ENCODE measurements at places on chromosomes 12 and 14.

- DNase-seq: no peak
Measured at GRCh38 chr12:68056300-68056699, 67.1 kb downstream of the IFNG-AS1 start.

DNA sequence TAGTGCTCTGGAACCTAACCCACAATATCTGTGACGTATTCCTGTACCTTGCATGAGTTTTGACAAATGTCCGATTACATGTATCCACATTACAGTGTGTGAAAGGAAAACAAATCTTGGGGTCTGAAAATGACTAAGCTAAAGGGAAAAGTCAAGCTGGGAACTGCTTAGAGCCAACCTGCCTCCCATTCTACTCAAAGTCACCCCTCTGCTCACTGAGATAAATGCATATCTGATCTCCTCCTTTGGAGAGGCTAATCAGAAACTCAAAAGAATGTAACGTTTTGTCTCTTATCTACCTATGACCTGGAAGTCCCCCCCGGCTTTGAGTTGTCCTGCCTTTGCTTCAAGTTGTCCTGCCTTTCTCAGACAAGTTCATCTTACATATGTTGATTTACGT, 34.0 kb upstream of the KIF21A start:
- no peak for DNase-seq

DNA sequence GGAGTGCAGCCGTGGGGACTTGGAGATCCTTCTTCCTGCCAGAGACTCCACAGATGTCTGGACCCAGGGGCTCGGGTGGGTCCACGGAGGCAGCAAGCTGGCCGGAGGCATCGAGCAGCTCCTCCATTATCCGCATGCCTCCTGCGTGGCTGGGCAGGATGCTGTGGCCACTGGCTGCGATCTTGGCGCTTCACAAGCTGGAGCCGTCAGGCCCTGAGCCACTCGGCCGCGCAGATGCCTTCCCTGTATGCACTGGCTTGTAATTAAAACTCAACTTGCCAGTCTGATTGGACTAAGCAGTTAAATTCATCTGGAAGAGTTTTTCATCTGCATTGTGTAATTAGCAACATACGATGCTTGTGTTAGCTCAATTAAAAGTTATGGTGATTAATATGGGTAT, 151.5 kb downstream of the AACS start:
- DNase-seq: no peak

DNA sequence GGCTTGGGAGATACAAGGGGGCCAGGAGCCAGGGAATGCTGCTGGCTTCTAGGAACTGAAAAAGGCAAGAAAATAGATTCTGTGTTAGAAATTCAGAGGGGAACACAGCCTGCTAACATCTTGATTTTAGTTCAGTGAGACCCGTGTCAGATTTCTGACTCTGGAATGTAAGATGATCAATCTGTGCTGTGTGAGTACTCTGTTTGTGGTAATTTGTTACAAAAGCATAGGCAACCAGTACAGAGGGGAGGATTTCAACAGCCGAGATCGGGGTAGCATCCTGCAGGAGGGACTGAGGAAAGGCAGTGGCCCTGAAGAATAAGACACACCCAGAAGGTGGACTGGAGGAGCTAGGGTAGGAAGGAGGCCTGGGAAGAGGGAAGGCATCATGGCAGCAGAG, 410.0 kb upstream of the CCDC196 start:
- DNase-seq: no peak

GRCh38 chr12:65090461-65090860, 30.6 kb downstream of the WIF1 start:
- DNase-seq: no peak

GRCh38 chr12:132236129-132236929, 92.1 kb downstream of the NOC4L start:
- DNase-seq: no peak

DNA sequence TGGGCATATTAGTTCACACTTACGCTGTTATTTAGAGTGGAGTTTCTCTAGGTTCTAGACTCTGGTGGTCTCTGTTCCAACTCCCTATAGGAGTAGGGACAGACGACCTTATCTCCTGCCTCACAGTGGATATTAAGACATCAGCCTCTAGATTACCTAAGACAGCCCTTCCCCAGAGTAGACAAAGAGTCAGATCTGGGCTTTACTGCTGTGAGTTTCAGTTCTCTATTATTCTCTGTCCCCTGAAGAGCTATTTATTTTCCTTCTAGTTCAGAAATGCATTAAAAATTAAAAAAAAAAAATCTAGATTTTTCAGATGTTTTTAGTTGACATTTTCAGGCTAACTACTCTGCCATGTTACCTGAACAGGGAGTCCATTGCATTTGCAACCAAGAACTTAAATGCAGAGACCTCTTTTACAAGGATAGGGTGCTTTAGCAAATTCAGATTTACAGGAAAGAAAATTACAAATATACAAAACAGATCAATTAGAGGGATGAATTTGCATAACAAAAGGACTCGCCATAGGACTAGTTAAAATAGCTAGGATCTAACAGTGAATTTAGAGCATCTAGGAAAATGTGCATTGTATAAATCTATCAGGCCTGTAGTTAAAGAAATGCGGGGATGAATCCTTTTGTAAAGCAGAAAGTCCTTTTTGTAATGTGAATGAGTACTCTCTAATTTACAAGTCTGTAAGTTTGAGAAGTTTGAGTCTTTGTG, 381.4 kb downstream of the APAF1 start:
- DNase-seq: no peak

GRCh38 chr14:73757381-73757780, 43.2 kb upstream of the PNMA1 start:
- DNase-seq: no peak

DNA sequence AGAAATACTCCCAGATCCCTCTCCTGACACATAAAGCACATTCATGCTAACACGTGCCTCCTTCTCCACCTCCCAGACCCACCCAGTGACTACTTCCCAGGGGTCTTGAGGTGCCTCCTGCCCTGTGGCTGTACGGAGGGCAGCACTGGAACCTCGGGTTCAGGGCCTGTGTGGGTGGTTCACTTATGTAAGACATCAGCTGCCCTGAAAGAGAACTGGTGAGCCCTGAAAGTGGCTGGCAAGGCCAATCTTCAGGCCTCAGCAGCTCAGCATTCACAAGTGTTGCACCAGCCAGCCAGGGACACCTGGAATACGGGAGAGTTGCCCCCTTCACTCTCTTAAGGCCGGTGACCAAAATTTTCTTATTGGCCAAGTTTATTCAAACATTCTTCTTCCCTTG, 38.9 kb upstream of the NTF3 start:
- no peak for DNase-seq

DNA sequence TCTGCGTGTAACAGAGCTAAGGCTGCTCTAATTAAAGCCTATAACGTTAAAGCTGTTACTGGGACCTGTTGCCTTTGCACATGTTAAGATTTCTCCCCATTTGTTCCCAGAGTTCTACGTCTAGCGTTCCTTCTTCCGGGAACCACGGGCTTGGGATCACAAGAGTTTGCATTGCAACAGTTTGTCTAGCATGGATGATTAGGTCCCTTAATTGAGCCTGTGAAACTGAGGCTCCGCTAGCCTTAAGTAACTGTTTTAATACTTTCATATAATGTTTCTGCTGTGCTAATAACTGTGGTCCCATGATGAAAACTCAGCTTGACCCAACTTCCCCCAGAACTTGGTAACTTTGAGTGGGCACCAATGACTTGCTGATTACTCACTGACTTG, 16.7 kb upstream of the LYZ start:
- DNase-seq: no peak

DNA sequence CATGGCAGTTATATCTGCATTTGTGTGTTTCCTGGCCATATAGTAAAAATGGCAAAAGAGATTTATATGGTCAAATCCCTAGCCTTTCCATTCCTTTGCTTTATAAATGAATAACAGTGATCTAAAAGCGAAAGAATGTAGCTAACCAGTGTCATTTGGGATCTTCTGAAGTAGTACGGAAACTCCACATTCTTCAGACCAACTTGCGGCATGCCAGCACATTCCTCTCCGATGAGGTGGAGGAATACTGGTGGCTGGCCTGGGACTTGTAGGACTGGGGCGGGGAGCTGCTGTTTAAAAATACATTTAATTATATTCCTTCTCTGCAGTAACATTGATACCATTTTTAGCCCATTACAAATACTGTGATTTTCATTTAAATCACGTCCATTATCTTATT, 85.3 kb downstream of the SAMD4A start:
- no peak for DNase-seq

DNA sequence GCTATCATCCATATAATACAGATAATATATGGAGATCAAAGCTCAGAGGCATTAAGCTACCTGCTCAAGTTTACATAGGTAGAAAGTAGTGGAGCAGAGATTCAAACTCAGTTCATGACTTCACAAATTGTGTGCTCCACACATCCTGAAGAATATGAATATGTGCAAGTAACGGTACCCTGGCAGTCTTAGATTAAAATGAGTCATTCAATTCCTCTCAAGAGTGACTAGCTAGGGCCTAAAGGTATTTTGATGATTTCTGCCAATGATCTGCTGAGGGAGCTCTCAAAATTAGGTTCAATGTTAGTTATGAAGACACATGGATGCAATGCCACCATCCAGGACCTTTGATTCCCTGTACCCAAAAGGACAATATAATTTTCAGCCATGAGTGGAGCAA, 58.9 kb downstream of the GRIP1 start:
- no peak for DNase-seq

GRCh38 chr12:101759396-101760047, 20.3 kb upstream of the SYCP3 start:
- no peak for DNase-seq

DNA sequence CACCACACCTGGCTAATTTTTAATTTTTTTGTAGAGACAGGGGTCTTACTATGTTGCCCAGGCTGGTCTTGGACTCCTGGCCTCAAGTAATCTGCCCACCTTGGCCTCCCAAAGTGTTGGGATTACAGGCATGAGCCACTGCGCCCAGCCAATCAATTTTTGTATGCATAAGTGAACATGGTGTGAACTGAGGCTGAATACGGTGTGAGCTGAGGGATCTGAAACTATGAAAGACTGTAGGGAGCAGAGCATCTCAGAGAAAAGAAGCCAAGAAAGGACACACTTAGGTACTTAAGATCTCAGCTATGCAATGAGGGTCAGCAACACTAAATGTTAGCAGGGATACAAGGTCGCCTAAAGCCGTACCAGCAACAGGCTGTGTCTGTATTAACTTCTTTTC, 54.1 kb downstream of the KSR2 start:
- DNase-seq: no peak
